Activated naive CD4-positive, alpha-beta T cell treated with anti-CD3 and anti-CD28 coated beads, Interleukin-2, amount 10 ng/mL, durations not matched to agents 7 days and 5 days (primary cell): ENCODE measurements at places on chromosomes 2 and 18.

DNA sequence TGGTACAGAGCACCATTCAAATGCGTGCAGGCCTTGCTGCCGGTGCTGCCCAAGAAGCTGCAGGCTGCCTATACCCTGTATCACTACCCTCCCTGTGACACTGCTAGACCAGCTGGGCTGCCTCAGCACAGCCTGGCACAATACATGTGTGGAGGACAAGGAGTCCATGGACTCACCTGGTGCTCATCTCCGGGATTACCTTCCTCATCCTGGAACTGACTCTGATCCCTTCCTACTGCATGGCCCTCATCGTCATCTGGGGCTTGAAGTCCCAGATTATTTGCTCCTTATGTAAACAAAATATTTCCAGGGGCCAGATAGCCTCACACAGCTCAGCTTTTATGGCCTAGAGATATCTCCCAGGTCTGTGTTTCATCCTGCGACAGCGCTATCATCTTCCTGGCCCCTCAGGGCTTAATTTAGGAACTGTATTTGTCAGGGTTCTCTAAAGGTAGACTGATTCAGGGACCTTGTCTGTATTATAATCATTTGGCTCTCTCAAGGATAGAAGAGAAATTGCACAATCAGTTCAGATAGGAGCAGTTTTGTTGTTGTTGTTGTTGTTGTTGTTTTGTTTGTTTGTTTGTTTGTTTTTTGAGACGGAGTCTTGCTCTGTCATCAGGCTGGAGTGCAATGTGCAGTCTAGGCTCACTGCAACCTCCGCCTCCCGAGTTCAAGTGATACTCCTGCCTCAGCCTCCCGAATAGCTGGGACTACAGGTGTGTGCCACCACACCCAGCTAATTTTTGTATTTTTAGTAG lies 42.9 kb downstream of the WDR75 start:
- DNase-seq = no peak

GRCh38 chr2:18514526-18515461 lies 45.7 kb downstream of the RDH14 start:
- DNase-seq = no peak

DNA sequence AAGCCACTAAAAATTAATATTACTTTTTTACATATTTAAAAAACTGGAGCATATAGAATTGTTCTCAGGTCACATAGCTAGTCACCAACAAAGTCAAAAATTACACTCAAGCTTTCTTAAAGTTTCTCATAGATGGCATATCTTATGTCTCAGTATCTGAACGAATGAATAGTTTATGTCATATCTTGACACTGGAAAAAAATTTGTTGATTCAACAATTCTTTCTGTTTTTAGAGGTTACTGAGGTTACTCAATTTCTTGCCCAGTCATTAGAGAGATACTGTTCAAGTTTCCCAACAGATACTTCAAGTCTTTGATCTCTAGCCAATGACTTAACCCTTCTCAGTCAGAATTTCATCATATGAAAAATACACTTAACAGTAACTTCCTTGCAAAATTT lies 113.1 kb upstream of the XIRP2 start:
- DNase-seq = no peak

DNA sequence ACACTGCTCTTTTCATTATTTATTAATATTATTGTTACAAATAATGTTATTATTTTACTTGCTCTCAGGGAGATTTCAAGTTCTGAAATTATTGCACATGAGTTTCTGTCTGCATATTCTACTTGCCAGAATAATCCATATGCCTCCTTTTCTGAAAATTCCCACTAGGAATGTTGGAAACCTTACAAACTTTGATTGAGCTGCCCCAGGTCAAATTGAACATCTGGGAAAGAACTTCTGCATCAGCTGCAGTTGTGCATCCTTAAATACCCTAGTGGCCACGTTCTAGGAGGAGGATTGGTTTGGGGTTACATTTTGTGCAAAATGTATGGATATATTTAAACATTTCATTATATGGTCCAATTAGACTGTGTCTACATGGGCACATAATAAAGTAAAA lies 1302.7 kb upstream of the PIK3C3 start:
- no peak for DNase-seq

DNA sequence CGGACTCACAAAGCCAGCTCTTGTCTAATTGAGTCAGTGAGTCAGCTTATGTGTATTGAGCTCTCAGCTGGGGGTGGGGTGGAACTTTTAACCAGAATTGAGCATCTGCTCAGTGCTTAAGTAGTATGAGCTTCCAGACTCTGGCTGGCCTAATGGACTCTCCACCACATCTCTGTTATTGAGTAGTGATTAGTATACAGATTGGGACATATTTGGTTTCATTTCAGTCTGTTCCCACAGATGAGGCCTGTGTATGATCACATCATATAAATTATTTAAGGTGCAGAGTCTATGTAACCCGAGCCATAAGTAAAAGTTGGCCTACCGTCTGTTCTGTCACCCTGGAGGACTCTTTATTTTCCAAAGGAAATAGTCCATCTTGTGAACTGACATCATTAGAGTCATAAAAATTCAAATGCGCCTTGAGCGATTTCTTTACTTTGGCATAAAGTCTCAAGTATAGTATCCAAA lies 152.1 kb downstream of the THSD7B start:
- no peak for DNase-seq

- DNase-seq = no peak
Observed at GRCh38 chr2:61885896-61886603, 2.4 kb downstream of the CCT4 start.

- no peak for DNase-seq
Observed at GRCh38 chr18:74268933-74269620, 22.7 kb downstream of the CYB5A start.

DNA sequence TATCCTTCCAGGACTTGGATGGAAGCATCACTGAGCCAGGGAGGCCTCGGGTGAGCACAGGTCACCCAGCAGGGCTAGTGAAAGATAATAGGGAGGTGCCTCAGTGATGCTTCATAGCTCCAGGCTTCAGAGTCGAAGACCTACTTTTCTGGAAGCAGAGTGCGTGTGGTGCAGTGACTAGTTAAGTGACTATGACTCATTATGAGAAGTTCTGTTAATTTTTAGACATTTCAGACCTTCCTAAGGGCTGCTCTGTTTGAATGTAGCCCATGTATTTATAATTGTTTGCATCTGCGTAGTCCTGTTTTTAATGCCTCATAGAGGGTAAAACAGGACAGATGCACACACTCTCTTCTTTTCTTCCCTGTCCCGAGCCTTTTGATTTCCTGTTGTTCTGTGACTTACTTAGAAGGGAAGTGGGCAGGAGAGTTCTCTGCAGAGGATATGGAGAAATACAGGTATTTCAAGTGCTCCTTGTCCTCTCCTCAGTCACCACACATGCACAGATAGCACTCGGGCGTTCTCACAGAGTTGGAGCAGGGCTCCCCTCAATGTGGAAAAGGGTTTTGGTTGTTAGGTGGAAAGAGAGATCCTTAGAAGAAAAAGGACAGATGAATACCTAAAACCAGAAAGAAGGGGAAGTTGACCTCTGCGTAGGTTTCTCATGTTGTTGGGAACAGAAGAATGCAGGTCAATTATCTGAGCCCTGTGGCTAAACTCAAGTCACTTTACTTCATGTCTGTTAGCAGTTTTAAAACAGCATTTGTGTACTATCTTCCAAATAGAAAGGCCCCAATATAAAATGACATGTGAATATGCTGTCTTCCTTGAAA lies 34.7 kb downstream of the RALB start:
- DNase-seq = peak; percentile 30

DNA sequence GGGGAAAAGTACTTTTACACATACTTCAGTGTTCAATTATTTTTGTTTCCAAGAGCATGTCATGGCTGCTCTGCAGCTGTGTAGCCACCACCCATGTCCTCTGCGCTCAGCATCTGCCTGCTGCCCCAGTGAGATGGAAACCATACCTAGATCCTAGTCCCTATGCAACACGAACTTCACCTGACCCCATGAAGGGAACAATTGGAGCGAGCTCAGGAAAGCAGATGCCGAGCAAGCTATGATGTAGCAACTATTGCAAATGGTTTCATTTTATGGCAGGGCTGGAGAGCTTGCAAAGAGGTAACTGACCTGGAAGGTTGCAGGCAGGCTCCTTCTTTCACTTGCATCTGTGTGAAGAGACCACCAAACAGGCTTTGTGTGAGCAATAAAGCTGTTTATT lies 1.3 kb upstream of the CCDC141 start:
- no peak for DNase-seq

DNA sequence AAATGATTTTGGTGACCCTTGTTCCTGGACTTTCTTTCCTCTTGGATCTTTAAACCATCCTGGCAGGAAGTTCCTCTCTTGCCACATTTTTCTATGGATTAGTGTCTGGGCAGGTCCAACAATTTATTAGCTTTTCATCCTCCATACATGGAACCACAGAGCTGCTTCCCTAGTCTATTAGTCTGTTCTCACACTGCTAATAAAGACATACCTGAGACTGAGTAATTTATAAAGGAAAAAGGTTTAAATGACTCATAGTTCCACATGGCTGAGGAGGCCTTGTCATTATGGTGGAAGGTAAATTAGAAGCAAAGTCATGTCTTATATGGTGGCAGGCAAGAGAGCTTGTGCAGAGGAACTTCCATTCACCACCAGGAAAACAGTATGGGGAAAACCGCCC lies 122.9 kb downstream of the DDX1 start:
- DNase-seq = no peak

- DNase-seq = no peak
Observed at GRCh38 chr2:150681120-150681804, 193.8 kb upstream of the RND3 start.

DNA sequence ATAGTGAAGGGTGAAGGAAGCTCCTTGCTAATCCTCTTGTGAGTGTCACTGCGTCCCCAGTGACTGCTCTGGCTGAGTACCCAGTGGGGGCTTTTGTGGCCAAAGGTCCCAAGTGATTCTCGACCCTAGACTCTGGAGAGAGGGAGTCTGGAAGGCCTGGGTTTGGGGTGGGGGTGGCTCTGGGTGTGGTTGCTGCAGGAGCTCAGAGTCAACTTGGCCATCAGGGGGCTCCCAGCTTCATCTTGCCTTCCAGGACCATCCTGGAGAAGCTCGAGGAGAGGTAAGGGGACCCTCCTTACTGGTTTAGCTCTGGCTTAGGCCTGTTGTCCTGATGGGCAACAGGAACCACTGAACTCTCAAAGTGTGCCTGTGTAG lies 592 bp downstream of the PSD4 start:
- peak; percentile 43 for DNase-seq

DNA sequence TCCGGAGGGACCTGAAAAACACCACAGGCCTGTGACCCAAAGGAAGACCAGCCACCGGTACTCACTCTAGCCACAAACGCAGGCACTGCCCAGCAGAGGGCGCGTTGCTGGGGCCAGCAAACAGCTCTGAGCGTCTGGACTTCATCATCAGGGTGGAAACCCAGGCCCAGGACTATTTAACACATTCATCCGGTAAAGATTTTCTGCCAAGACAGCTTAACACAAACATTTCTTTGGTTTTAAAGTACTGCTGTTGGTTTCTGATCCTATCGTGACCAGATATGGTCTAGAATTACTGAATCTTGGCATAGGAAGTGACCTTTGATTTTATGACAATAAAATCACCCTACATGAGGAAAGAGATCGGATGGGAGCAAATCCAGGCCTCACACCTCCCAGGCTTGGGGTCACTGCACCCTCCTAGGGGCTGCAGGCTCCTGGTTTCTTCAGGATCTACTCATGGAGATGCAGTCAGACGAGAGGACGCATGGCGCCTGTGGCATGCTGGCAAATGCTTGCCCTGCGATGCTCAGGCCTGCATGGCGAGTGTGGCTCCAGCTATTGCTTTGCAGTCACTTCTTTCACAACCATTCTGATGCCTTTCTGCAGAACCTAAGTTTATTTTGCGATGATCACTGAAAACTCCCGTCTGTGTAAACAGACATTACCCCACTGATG lies 130.4 kb downstream of the COL4A4 start:
- DNase-seq = peak; percentile 28
